ENCODE measurements at places on chromosomes 7 and 10.

DNA sequence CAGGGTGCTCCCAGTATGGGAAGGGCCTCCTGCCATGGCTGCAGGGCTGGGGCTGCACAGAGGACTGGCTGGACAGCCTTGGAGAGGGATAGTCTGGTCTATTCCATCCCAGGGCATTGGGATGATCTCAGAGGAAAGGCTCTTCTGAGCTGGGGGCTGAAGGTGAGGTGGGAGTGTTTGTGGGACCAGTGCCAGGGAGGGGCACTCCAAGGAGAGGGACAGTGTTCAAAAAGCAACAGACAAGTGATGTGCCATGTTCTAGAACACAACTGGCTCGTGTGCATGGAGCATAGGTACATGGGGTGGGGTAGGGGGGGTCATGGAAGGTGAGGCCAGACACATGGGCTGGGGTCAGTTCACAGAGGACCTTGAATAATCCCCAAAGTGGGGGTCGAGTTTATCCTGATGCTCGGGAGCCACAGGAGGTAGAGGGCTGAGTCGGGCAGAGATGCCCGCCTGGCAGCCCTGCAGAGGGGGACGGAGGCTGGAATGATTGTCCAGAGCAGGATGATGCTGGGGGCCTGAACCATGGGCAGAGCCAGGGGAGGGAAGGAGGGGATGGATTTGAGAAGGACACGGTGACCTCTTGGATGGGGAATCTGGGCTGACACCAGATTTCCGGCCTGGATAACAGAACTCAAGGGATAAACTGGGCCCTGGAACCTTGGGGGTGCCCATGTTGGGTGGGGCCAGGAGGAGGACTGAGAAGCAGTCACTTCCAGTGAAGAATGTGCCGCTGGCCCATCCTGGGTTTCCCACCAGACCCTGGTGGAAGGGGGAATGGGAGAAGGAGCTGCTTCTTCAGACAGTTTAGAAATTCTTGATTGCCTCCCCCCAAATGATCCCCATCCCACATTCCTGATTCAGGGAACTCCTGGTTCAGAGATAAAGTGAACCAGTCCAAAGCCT lies 50.4 kb downstream of the NEURL1 start:
- no peak for DNase-seq

- DNase-seq, result no peak
These were observed 86.9 kb downstream of the VTI1A start for GRCh38 chr10:112533916-112534315.

DNA sequence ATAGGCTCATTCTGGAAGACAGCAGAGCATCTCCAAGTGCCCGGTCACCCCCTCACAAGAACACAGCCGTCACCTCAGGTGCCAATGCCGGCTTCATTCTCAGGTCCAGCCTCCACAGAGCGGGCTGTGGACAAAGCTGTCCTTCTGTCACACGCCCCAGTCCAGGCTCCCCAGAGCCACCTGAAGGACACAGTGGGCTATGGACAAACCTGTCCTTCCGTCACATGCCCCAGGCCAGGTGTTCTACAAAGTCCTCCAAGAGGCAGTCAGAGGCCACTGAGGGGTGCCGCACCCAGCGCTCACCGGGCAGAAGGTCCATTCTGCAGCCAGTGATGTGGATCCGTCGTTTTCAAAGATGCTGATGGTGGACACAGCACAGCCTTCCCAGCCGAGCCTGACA lies 173.2 kb upstream of the PPP2R2D start:
- no peak for DNase-seq

GRCh38 chr7:141441837-141442627 lies 109.2 kb upstream of the AGK start:
- peak; percentile 26 for DNase-seq

DNA sequence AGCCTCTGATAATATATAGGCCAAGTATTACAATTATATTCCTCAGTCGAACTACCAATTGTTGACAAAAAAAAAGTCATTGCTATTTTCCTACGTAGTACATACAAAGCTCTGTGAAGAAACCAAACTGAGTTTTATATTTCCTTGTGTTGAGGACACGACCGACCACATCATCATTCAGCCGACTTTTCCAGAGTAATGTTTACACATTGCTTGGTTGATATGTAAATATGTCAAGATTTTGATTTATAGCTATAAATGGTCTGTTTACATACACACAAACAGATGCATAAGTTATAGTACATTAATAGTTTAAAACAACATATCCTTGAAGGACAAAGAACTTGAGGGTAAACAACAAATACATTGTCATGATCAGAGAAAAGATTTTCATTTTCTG lies 121.5 kb downstream of the CRPPA start:
- DNase-seq, result no peak

- no peak for DNase-seq
These were observed 9.2 kb upstream of the SYPL1 start for GRCh38 chr7:106121189-106121810.

- no peak for DNase-seq
These were observed 39.6 kb downstream of the STARD3NL start for GRCh38 chr7:38217672-38218071.

DNA sequence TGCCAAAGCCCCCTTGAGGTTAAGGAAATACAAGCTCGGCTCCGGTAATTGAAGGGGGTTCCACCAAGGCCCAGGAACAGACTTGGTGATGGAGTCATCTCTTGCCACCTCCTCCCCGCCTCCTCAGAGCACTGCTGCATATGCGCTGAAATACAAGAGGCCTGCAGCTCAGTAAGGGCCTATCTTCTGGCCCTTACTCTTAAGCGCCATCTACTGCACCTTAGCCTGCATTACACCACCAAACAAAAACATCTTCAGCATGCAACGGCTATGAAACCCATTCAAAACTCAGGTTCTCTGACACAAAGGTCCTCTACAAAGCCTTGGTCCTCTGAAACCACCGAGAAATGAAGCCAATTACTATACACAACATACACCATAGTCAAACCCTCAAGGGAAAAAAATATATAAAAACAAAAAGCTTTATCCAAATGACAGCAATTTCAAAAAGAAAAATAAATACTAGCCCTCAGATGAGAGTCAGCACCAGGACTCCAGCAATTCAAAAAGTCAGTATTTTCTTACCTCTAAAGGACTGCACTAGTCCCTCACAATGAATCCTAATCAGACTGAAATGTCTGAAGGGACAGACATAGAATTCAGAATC lies 176.8 kb upstream of the TBX20 start:
- no peak for DNase-seq

All from gastrocnemius medialis (tissue), 4 donors.